ENCODE measurements at places on chromosomes 2 and 18.

GRCh38 chr18:38042211-38042890, 476.8 kb upstream of the CELF4 start:
- no peak for DNase-seq

- DNase-seq, result peak; percentile 84
These were observed 21.6 kb downstream of the BMP10 start for GRCh38 chr2:68849579-68850030.

DNA sequence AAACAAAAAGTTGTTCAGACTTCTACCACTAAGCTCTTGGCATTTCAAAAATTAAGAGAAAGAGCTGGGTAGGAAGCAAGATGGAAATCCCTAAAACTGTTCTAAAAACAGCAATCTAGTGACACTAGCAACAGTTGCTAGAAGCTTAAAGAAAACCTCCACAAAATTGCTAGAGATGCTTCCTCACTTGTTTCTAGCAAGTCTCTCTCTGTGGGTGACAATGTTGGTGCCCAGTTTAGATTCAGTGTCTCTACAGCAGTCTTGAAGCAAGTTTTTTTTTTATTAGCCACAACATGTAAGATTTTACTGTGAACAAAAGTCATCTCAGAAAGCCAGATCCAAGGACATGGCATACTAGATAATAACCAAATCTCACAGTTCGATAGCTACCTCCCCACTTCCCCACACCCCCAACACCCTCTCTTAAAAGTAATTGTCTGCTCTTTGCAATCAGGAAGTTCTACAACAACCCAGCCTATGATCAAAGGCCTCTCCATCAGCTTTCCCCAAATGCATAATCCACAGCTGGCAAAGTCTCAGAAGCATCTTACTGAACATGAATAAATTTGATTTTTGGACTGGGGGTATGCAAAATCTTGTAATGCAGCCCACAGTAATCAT, 70.0 kb downstream of the ANKRD44 start:
- DNase-seq, result no peak

- DNase-seq, result no peak
These were observed 70.3 kb upstream of the PXDN start for GRCh38 chr2:1814616-1815015.

GRCh38 chr2:9779596-9780264, 63.5 kb upstream of the TAF1B start:
- DNase-seq, result no peak

GRCh38 chr2:230829959-230830358, 34.8 kb upstream of the ITM2C start:
- DNase-seq, result no peak

DNA sequence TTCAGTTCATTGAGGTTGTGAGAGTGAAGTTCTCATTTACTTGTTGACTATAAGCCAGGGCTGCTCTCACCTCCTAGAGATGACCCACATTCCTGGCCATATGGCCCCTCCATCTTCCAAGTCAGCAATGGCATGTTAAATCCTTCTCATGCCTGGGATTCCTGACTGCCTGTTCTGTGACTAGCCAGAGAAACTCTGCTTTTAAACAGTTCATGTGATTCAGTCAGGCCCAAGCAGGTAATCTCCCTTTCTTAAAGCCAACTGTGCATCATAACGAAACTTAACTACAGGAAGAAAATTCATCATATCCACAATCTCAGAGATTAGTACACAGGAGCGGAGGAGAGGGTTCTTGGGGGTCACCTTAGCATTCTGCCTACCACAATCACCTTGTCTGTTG, 11.5 kb downstream of the DPP4 start:
- DNase-seq, result no peak

- DNase-seq, result no peak
These were observed 56.5 kb downstream of the SLC8A1 start for GRCh38 chr2:40395169-40396073.

DNA sequence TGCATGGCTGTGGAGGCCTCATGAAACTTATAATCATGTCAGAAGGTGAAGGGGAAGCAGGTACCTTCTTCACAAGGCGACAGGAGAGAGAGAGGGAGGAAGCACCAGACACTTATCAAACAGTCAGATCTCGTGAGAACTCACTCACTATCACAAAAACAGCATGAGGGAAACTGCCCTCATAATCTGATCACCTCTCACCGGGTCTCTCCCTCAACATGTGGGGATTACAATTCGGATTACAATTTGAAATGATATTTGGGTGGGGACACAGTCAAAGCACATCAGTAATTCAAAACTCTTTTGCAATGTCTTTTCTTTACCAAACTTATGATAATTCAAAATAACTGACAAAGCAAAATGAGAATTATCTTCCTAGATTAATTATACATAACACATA, 8.5 kb upstream of the CCDC68 start:
- DNase-seq, result no peak

DNA sequence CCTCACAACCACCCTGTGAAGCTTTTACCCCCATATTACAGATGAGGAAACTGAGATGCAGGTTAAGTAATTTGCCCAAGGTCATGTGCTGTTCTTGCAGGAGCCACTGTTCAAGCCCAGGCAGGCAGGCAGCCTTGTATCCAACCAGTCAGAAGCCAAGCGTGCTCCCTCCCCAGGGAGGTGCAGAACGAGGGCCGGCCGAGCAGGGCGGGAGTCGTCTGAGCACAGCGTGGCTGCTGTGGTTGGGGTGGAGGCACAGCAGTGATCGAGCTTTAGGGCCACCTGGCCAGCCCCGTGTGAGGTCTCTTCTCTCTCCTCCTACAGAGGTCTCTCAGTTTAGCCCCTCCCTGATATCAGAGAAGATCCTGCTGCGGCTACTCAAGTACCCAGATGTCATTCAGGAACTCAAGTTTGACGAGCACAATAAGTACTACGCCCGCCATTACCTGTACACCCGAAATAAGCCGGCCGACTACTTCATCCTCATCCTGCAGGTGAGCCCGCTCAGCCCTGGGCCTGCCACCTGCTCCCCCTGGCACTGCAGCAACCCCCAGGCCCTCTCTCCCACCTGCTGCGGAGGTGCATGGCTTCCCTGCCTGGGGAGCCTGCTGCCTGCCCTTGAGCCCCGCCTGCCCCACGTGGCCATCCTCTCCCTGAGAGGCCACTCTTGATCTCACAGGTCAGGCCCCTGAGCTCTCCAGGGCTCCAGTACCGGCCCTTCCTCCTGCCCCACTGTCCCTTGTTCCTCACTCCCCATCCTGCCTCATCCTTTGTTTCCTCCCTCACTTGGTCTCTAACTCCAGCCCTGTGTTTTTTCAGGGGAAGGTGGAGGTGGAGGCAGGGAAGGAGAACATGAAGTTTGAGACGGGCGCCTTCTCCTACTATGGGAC, 17.1 kb upstream of the CNNM3 start:
- DNase-seq, result no peak
